ENCODE measurements at places on chromosomes 11 and 22.

GRCh38 chr11:77524539-77524938, 50.6 kb upstream of the PAK1 start:
- no peak for DNase-seq

DNA sequence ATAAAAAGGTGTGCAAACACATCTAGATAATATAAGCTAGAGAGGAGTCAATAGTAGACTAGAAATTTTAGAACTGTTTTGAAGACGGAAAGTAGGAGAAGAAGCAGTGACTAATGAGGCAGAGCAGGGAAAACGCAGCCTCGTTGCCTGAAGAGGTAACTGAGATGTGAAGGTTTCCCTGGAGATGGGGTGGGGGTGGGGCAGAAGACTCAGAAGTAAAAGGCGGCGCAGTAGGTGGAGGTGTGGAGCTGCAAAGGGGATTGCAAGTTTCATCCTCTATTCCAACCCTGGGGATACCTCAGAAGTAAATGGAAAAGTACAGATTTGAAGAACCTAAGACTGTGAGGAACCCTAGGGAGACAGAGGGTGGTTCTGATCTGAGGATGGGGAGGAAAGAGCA, 109.5 kb downstream of the TMPRSS5 start:
- DNase-seq: no peak

- DNase-seq: no peak
Observed at GRCh38 chr11:60059521-60060240, 3.2 kb downstream of the MS4A3 start.

GRCh38 chr11:129546266-129546665, 170.6 kb downstream of the BARX2 start:
- DNase-seq: no peak

- DNase-seq: no peak
Observed at GRCh38 chr22:37204045-37204655, 8.1 kb downstream of the SSTR3 start.

DNA sequence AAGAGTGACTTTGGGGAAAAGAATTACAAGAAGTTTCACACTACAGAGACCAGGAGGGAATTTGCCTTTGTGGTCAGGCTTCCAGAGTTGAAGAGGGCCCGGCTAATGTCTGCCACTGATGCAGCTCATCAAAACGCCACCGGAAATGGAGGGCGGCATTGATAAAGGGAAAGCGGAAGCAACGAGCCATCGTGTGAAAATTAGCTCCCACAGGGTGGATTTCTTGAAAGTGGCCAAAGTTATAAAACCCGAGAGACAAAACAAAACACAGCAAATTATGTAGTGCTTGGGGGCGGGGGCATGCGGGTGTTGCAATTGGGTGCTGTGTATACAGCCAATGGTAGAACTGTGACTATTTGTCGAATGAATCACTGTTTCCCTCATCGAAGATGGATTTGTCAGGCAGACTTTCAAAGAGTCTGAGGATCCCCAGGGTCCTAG, 113.0 kb downstream of the ADAMTS15 start:
- no peak for DNase-seq

DNA sequence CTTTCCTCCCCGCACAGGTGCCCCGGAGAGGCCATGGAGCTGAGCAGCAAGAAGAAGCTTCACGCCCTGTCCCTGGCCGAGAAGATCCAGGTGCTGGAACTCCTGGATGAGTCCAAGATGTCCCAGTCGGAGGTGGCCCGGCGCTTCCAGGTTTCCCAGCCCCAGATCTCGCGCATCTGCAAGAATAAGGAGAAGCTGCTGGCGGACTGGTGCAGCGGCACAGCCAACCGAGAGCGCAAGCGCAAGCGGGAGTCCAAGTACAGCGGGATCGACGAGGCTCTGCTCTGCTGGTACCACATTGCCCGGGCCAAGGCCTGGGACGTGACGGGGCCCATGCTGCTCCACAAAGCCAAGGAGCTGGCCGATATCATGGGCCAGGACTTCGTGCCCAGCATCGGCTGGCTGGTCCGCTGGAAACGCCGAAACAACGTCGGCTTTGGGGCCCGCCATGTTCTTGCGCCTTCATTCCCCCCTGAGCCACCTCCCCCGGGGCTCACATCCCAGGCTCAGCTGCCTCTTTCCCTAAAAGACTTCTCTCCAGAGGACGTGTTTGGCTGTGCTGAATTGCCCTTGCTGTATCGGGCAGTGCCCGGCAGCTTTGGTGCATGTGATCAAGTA, 1.3 kb downstream of the TIGD3 start:
- no peak for DNase-seq

- DNase-seq: no peak
Observed at GRCh38 chr11:15223318-15223717, 108.6 kb downstream of the INSC start.

- no peak for DNase-seq
Observed at GRCh38 chr11:88521399-88521798, 183.9 kb upstream of the CTSC start.

GRCh38 chr11:132846075-132846474, 686.2 kb downstream of the OPCML start:
- no peak for DNase-seq

DNA sequence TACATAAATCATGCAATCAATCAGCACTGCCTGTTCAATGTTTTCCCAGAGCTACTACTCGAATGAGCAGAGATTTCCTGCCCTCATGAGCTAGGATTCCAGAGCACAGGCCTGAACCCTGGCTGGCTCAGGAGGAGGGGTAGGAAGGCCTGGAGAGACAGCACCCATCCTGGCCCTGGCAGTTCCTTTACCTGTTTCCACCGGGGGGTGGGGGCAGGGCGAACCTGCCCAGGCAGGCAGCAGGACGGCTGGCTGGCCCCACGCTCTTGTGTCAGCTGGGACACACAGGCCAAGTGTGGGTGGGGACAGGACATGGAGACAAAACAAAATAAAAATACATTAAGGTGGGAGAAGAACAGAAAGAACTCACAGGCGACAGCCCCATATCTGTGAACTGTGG, 109.8 kb upstream of the BID start:
- no peak for DNase-seq

- DNase-seq: no peak
Observed at GRCh38 chr11:62458212-62459002, 39.6 kb downstream of the SCGB1A1 start.

GRCh38 chr11:6629892-6630631, 10.8 kb upstream of the TPP1 start:
- DNase-seq: peak; percentile 58

- no peak for DNase-seq
Observed at GRCh38 chr11:376531-377173, 7.4 kb downstream of the B4GALNT4 start.

DNA sequence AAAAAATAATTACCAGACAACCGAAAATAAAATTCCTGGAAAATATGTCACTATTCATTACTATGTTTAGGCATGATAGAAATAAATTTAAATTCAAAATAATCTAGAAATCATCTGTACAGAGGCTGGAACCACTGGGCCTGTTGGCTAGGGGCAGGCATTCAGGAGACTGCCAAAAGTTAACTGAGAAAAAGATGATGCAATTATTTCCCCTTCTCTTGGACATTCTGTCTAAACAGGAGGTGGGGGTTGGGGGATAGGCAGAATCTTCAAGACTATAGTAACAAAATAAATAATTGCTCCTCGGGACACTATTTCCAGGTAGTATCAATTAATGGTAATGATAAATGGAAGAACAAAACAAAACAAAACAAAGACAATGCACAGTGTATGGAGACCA, 14.1 kb downstream of the BTBD10 start:
- no peak for DNase-seq

DNA sequence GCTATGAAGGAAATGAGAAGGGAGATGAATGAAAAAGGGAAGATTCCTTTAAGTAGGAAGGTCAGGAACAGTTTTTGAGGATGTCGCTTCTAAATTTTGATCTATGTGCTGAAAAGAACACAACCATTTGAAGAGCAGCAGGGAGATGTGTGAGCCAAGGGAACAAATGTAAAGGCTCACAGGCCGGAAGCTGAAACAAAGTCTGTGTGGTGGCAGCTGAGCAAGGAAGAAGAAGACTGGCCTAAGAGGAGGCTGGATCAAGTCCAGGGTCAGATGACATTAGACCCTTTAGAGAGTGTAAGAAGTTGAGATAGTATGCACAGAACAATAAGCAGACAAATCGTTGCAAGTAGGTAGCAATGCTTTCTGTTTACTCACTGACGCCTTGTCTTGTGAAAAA, 1631.4 kb upstream of the TENM4 start:
- DNase-seq: no peak

DNA sequence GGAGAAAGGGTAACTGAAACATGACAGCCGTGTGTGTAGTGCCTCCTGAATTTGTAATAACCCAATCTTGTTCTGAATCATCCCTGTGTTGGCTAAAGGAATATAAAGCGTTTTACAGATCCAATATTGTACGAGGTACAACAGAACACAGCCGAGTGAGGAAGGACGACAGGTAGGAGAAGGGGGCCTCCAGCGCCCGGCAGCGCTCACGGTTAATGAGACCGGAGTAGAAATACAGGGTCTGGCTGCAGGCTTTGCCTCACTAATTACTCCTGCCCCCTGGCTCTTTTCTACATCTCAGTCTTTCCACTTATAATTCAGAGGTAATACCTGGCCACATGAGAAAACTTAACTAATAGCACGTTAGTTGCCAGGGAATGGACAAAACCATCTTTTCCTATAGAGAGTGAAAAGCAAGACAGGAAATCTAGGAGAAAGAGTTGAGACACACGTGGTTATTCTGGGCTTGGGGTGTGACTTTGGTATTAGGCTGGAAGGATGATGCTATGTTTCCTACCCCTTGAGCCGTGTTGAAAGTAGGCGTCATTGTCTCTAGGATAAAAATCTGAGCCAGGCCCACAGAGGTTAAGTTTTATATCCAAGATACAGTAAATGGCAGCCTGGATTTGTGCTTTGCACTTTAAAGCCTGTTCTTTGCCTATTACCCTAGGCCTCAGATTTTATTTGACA, 54.1 kb downstream of the GRIK4 start:
- no peak for DNase-seq

DNA sequence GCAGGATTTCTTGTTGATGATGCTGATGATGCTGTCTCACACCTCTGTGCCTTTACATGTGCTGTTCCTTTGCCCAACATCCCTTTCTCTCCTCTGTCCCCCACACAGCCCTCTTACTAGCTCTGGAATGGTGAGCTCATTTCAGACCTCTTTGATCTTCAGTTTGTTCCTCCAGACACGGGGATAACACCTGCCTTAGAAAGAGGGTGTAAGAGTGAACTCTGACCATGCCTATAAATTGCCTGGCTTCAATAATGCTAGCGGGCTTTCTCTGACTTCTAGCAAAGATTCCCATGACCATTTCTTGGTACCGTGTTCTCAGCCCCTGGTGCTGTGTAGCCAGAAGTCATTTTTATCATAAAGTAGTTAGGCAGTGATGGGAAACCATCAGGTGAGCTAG, 55.9 kb upstream of the DRD2 start:
- DNase-seq: no peak

GRCh38 chr11:118514103-118514502, 13.2 kb upstream of the TTC36 start:
- no peak for DNase-seq

DNA sequence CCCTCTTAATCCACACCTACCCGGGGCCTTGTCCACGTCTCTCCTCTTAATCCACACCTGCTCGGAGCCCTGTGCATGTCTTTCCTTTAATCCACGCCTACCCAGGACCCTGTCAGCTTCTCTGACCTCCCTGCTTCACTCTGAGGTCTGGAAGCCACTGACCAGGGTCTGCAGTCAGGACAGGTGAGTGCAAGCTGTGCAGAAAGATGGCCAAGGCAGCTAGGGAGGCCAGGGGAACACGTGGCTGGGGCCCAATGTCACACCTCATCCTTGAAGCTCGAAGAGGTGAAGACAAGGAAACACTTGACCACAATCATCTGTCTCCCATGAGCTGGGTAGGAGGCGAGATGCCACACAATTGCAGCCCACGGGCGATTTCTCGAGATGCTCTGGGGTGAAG, 1516.9 kb downstream of the BRD1 start:
- no peak for DNase-seq

DNA sequence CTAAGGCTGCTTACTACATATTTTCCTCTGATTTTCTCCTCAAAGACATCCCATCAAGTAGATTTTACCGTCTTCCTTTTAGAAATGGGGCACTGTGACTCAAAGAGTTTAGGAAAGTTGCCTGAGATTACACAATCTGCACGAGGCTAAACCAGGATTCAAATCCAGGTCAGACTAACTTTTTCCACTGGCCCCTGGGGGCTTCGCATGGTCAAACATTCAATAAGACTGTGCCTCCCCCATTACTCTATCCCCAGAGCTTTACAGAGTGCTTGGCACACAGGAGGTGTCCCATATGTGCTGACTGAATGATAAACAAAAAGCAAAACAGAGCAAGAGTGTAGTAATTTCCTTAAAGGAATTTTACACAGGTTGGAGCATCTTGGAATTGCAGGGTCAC, 118.1 kb upstream of the TEAD1 start:
- DNase-seq: no peak

DNA sequence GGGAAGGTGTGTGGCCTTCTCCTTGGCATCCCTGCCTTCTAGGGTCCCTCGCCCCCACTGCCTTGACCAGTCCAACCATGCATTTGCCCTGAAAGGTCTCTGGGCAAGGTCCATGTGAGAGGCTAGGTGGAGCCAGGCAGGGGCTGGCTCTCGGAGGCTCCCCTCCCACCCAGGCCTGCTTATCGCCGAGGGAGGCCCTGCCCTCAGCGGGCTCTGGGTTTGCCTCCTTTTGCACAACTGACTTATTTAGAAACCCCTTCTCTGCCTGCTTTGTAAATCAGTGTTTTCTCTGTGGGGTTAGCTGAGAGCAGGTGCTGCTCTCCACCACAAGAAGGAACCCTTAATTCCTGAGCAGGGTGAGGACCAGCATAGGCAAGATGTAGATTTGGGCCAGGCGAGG, 47.7 kb downstream of the CD82 start:
- no peak for DNase-seq

- no peak for DNase-seq
Observed at GRCh38 chr22:22815397-22816170, 72.0 kb upstream of the IGLL5 start.
